Panc1 (cell line): ENCODE measurements at places on chromosomes 4 and X.

DNA sequence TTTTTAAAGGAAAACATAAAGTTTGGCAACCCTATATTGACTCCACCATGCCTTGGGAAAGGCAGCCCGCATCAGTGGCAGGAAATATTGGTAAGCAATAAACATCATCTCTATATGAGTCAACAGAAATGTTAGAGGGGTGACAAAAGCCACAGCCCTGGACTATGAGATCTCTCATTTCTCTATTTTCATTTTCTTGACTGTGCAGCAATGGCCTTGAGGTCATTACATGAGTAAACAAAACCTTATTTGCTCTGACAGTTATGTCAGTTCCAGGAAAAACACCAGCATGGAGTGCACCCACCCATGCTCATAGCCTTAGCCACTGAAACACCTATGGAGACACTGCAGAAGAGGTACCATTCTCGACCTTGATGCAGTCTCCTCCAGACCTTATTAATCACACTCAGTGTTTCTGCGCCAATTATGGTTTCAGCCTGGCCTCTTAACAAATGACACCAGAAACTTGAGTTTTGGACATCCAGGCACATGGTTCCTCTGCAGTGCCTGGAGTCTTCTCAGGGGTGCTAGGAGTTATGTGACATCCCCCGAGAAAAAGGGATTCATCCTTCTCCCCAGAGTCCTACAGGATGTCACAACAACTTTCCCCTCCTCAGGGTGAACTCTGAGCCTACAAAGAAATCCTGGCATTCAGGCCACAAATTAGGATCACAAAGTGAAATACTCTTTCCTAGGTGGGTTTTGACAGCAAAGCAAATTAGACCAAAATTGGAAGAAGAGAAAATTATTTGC lies 16.0 kb upstream of the HPGD start:
- DNase-seq = no peak

- no peak for DNase-seq
Observed at GRCh38 chr4:173782660-173783059, 252.6 kb upstream of the HAND2 start.

DNA sequence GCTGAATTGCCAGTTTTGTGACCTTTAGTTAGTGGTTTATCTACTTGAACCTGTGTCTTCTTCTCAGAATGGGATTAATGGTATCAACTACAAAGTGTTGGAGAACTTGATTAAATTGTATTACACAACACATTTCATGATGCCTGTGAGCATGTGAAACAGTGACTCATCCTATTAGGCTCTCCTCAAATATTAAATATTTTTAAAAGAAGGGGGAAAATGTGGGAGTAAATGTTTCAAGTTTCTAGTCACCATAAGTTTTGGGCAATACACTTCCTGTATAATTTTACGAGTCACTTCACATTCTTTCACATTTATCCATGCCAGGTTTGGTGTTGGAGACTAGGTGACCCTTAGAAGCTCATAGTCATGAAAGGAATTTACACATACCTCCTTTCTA lies 147.0 kb downstream of the HS3ST1 start:
- no peak for DNase-seq

DNA sequence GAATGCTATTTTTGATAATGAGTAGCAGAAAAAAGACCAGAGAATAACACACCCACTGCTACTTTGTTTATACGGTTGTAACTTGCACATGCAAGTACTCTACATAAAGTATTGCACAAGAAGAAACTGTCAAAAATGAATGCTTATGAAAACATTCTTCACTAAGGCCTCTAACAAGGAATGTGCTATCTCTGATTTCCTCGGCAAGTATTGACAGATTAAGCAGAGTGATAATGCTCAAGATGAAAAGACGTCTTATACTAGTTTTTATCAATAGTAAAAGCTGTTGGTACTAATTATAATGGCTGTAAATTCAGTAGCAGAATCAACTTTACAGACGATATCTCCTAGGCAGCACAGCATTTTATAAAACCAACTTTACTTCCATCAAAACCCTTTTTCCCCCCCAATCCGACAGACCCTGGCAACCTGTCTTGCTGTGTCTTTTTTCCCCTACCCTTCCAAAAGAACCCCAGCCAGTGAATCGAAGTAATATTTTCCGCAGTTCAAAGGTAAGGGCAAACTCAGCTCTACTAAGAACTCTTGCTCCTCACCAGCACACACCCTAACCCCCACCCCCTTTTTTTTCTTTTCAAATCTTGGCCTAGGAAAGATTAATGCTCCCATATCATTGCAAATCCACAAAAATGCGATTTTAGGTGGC lies 1.5 kb downstream of the FRYL start:
- DNase-seq = no peak

GRCh38 chrX:38260231-38260630 lies 39.6 kb upstream of the SRPX start:
- DNase-seq = peak; percentile 18

DNA sequence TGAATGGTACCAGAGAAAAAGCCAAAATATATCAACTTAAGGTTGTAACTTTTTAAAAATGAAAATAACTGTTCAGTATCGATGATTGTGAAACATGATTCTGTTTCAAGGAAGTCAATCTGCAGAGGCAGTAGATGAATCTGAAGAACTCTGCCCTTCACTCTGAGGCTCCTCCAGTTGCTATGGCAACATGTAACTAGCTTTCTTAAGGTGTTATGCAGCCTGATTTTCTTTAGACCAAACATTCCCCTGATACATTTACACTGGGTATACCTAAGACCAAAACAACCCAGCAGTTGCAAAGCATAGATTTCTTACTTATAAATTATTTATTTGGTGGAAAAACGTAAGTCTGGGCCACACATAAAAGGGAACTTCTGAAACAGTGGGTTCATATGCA lies 133.6 kb upstream of the RASGEF1B start:
- DNase-seq = no peak

DNA sequence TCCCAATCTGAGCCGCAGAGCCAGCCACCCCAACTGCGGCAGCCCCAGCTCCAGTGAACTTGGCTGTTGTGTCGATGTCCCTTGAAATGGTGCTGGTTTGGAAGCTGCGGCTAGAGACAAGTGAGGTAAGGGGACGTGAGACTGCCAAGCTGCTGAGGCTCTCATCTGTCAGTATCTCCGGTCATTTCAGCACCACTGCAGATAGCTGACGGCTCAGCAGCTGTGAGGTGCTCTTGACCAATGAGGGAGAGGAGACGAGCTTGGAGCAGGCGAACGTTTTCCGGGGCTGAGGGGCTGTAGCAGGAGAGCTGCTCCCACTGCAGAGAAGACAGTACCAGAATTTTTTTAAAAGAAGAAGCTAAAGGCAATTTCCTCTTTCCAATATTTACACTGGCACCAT lies 175.5 kb upstream of the CASK start:
- no peak for DNase-seq

GRCh38 chr4:43983610-43984009 lies 465.0 kb downstream of the KCTD8 start:
- DNase-seq = no peak

DNA sequence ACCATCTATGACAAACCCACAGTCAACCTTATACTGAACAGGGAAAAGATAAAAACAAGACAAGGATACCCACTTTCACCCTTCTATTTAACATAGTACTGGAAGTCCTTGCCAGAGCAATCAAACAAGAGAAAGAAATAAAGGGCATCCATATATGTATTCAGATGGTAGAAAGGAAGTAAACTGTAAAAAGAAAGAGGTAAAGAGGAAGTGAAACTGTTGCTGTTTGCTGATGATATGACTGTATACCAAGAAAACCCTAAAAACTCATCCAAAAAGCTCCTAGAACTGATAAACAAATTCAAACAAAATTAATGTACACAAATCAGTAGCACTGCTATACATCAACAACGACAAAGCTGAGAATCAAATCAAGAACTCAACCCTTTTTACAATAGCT lies 538.7 kb upstream of the PABPC4L start:
- no peak for DNase-seq

DNA sequence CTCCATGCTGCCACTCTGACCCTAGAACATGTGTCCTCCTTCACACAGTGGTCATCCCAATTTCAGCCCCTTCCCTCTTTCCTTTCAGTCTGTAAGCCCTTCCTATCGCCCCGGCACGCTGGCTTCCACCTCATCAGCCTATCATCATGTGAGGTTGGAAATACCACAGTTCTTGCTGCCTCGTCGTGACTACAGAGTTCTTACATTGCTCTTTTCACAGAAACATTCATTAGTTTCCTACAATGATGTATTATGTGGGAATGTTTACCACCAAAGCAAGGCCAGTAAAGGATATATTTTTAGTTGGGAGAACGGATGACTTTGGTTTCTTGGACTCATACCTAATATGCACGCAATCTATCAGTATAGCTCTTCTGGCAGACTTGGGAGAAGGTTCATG lies 169.5 kb upstream of the BOD1L1 start:
- no peak for DNase-seq

GRCh38 chr4:109754093-109754857 lies 24.4 kb upstream of the PLA2G12A start:
- no peak for DNase-seq

DNA sequence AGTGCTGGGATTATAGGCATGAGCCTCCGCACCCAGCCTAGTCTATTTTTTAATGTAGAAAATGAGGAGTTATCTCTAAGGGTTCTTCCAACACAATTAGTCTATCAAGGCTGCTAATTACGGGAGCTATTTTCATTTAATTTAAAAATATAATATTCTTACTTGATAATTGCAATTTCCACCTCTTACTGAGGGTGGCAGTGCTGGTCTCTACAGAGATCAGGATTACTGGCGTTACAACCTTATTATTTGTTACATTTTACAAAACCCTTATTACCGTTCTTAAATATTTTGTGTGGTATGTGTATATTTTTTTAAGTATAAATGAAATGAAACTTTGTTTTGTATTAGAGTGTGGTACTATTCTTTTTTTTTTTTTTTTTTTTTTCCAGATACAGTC lies 17.6 kb upstream of the GK start:
- DNase-seq = no peak

DNA sequence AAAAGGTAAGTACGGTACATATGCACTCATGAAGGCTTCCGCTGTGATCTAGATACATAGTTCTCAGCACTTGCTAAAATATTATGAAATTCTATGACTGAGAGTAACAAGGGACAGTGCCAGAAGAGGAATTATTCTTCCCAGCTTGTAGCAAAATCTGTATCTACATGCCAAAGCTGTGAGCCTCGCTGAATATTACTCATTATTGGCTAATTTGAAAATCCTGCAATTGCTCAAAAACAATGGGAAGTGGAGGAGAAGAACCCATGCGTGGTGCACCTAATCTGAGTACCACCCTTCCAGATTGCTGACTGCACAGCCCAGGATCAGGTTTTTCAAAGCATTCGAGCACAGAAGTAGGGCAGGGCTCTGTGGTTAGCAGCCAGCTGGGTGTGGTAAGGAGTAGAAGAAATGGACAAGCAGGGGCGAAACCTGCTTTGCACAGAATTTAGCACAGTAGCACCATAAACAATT lies 17.4 kb upstream of the PDCL2 start:
- no peak for DNase-seq

- DNase-seq = no peak
Observed at GRCh38 chr4:105620640-105621323, 68.4 kb downstream of the ARHGEF38 start.

GRCh38 chr4:110184140-110184790 lies 14.2 kb downstream of the ELOVL6 start:
- DNase-seq = no peak
